ENCODE measurements at places on chromosomes 11 and 22.

DNA sequence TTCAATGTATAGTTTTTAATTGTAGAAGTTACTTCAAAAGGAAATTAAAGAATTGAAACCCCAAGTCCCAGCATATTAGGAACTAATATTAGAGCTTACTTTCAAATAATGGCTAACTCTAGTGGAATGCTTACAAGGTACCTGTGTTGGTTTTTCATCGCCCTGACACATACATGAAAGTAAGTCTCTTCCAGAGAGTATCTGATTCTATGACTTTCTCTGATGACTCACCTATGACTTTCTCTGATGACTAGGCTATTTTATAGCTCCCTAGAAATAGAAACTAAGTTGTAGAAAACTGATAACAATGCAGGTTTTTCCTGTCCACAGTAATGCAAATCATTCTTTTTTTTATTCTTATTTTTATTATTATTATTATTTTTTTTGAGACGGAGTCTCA, 33.6 kb upstream of the MMP7 start:
- DNase-seq: no peak

- DNase-seq: no peak
These were observed 11.9 kb downstream of the TTLL1 start for GRCh38 chr22:43077121-43077877.

DNA sequence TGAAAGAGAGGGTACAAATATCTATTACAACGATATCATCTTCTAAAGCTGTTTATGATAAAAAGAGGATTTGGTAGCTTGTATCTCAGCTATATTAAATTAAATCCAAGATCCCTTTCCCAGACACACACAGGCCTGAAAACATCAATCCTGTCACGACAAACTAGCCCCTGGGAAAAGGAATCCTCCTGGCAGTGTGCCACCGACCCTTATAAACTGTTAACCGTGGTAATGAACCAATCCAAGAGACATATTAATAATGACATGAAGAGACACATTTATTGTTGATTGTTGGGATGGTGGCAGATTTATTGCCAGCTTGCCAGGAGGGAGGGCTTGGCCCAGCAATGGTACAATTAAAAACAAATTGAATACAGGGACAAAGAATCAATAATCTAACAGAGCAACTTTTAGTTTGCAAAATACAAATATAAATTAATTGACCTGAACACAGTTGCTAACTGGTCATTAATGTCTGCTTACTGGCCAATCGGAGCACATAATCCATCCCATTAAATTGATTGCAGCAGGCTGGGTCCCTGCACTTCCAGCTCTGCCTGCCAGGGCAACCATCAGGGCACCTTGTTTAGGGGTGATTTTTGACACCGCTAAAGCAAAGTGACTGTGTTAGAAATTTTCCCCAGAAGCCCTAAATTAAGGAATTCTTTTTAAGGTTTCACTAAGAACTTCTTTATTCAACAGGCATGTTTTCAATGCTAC, 887.6 kb downstream of the OPCML start:
- DNase-seq: no peak

- no peak for DNase-seq
These were observed 877.0 kb downstream of the OPCML start for GRCh38 chr11:132655187-132655855.

- DNase-seq: no peak
These were observed 48.1 kb upstream of the ARFGAP3 start for GRCh38 chr22:42905217-42905616.

- no peak for DNase-seq
These were observed 218.9 kb upstream of the ISX start for GRCh38 chr22:34847072-34847471.

- no peak for DNase-seq
These were observed 165.6 kb downstream of the DBX1 start for GRCh38 chr11:19994672-19995071.

DNA sequence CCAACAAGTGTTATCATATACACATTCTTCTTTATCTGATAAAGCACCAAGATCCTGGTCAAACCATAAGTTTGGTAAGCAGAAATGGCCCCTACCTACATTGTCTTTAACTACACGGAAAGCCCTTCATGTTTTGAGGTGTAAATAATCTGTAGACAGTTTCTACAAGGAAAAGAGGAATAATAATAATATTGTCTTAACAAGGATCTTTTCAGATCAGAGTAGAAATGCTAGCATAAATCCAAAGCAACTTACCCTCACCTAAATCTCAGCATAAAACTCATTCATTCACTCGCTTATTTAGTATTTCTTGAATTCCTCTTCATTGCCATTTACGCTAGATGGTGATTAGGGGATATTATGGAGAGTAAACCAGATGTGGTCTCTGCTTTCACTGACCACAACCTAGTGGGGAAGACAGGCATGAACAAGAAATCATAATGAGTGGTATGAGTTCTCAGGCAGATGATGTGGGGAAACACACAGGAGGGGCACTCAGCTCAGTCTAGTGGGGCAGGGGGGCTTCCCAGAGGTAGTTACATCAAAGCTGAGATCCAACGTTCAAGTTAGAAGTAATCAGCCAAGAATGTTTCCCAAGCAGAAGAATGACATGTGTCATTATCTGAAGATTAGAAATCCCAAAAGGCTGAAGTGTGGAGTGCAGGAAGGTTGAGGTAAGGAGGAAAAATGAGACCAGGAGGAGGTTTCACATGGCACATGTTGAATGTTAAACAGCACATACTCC, 65.4 kb upstream of the ZC3H12C start:
- DNase-seq: no peak

DNA sequence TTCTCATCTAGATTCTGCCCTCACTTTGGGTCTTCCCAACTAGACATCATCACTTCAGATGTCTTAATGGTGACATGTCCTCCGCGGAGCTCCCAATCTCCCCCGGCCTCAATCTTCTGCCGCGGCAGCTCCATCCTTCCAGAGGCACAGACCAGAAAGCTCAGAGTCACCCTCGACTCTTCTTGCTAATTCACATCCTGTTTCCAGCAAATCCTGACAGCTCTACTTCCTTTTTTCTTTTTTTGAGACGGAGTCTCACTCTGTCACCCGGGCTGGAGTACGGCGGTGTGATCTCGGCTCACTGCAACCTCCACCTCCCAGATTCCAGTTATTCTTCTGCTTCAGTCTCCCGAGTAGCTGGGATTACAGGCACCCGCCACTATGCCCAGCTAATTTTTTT, 54.5 kb downstream of the CACNG2 start:
- no peak for DNase-seq

GRCh38 chr11:115198321-115198741, 305.9 kb downstream of the CADM1 start:
- no peak for DNase-seq

DNA sequence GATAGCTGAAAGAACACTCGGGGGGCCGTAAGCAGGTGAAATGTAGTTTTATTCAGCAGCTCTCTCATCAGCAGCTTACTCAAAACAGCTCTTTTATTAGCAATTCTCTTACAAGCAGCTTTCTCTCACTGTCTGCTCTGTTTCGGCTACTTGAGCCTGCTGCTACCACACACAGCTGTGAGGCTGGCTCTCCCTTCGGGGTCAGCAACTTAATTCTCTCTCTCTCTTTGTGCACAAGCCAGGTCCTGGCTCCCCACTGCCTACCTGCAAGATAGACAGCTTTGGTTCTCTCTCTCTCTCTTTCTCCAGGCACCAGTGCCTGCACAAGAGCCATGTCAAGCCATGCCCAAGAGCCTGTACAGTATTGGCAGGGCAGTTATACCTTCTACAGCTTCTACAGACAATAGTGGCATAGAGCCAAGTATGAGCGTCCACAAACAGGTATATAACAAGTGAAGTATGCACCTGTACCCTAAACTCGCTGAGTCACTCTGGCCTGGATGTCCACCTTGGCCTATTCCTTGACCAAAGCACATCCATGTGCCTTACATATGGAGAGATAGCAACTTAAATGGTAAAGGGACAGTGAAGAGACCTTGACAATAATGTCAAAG, 110.8 kb downstream of the MTNR1B start:
- DNase-seq: no peak

DNA sequence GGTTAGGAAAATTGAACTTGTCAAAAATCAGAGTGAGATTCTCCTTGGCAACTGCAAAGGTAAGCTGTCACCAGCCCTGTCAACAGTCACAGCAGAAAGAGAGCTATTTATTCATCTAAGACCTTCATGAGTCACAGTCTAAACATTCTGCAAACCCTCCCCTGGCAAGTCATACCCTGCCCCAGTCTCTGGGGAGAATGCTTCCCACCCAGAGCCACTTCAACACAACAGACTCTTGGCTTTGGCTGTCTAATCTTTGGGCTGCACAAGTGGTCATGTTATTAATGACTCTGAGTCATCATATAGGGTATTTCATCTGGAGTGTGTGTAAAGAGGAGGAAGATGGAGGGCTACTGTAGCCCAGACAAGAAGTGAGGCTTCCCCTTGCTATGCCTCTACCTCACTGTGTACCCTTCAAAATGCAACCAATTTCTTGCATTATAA, 153.4 kb downstream of the CCDC34 start:
- no peak for DNase-seq

GRCh38 chr22:31289344-31289743, 2.9 kb downstream of the PIK3IP1 start:
- no peak for DNase-seq

Measured in esophagus squamous epithelium (tissue), 5 donors.